Spleen (tissue), 13 donors: ENCODE measurements at places on chromosomes 6 and 20.

- DNase-seq, result no peak
Observed at GRCh38 chr6:56433119-56433518, 185.7 kb upstream of the COL21A1 start.

GRCh38 chr6:75246386-75246785 lies 2.8 kb upstream of the COX7A2 start:
- no peak for DNase-seq

DNA sequence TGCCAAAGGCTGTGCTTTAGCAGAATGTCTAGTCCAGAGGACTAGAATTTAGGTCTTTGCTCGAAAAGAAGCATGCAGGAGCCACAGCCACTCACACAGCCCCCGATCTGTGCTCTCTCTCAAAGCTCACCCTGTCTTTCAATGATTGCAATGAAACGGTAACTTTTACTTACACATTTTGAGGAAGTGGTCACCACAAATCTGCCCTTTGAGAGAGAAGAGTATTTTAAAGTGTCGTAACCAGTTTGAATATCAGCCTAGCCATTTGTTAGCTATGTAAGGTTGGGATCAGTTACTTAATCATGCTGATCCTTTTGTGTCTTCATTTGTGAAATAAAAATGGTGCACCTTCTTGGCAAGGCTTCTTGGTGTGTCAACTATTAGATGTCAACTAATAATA lies 209.0 kb downstream of the TFAP2A start:
- no peak for DNase-seq

DNA sequence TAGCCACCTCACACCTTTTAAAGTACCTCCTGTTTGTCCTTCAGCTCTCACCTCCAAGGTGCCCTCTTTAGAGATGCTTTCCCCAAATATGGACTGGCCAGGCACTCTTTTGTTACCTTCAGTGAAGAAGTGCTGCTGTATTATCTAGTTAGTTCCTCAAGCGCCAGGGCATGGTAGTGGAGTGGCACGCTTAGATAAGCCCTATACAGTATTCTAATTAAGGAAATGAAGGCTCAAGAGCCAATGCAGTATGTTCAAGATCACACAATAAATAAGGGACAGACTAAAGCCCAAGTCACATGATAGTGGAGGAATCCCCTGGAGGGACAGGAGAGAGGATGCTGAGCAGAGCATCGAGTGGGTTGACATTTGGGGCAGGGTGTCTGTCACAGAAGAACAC lies 28.5 kb upstream of the GFOD1 start:
- DNase-seq, result no peak

DNA sequence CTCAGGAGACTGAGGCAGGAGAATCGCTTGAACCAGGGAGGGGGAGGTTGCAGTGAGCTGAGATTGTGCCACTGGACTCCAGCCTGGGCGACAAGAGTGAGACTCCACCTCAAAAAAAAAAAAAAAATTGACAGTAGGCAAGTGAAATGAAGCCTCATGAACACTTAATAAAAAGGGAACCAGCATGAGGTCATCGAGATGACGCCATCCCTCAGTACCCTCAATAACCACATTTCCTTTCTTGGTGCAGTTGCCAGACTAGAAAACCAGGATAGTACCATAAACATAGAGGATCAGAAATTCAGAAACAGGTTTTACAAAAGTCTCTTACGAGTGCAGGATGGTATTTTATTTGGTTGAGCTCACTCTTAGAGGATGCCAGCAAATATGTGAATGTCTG lies 584.1 kb downstream of the MAFB start:
- no peak for DNase-seq

GRCh38 chr6:94414041-94414440 lies 994.7 kb upstream of the EPHA7 start:
- no peak for DNase-seq

DNA sequence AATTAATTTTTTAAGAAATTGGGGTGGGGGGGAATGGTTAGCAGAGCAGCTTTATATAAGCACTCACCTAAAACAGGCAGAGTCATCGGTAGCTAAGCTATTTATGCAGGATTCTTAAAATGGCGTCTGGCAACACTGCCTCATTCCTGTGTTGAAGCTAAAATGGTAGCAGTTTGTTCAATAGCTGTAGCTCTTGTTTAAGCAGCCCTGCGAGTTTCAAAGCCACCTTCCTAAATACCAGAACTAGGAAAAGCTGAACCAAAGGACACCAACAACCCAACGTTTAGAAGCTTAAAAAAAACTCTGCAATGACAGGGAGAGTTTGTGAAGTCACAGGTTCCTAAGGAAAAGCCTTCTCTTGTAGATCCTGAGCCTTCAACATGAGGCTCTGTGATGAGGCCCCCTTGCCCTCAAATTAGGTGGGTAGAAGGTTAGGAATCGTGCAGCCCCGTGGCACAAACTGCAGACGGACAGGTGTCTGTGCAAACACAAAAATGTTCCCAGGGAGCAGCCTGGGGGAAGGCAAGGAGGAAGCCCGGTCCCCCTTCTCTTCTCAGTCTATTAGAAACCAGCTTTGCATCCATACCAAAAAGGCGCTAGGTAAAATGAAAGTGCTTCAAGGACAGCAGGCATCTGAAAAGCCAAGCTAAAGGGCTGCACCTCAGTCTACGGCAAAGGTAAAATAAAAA lies 4.7 kb downstream of the ZMYND8 start:
- peak; percentile 60 for DNase-seq

DNA sequence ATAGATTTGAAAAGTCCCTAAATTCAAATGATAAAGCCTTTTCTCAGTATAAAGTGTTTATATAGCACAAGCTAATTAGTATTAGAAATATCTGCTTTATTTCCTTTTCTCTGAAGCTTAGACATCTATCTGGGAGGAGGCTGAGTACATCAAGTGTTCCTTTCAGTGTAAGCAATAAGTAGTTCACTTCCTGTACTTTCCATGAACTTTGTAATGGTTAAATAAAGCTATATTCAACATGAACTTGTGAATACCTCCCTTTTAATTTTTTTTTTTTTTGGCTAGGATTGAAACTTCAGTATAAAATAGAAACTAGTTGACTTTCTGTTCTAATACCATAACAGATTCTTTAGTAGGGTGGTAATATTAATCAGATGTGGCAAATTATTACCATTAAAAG lies 190.9 kb downstream of the CENPW start:
- no peak for DNase-seq

DNA sequence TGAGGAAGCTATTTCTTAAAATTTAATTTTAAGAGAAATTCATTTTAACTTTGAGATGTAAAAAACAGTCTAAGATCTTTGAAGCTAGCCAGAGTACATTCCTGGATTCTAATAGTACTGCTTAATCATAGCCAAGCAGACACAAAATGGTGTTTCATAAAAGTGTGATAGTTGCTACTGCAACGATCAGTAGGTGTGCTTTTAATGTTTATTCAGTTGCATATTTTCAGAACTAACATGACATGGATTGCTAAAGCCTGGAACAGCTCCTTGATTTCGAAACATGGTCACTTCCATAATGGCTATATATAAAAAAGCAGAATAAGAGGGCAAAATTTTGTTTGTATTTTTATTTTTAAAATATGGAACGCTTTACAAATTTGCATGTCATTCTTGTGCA lies 35.5 kb downstream of the SESN1 start:
- DNase-seq, result no peak

DNA sequence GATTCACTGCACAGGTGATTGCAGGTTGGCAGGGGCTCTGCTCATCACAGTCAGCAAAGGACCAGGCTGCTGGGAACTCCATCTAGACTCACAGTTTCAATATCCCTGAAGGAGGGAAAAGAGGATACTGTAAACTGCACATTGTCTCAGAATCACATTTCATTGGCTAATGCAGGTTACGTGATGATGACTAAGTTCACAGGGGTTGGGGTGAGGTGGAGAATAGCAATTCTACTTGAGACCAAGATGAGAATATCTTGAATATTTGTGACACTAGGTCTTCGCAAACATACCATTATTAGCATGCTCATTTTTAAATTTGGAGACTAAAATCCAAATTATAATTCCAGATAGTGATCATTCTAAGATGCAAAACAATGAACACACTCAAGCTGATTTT lies 208.5 kb upstream of the CITED2 start:
- DNase-seq, result no peak

GRCh38 chr6:168163096-168163731 lies 84.2 kb upstream of the FRMD1 start:
- no peak for DNase-seq

GRCh38 chr6:30778001-30778635 lies 33.8 kb upstream of the IER3 start:
- DNase-seq, result no peak

DNA sequence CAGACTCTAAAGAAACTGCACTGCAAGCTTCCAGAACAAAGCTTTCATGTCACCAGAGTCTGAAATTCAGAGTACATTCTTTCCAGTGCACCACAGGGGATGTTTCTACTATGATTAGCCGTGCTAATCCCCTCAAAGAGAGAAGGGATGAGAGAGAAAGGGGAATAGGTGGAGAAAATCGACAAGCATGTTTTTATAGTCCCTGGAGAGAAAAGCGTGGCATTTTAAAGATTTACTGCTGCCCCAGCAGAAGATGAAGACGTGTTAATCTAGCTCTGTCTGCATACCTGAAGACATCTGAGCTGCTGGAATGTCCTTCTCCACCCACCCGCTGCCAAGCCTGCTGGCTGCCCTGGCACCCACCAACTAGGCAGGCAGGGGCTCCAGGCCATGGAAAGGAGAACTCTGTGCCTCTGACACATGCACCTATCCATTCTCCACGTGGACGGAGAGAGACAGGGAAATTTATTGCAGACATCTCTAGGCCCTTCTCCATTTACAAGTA lies 4.1 kb downstream of the MYLK4 start:
- DNase-seq, result no peak

DNA sequence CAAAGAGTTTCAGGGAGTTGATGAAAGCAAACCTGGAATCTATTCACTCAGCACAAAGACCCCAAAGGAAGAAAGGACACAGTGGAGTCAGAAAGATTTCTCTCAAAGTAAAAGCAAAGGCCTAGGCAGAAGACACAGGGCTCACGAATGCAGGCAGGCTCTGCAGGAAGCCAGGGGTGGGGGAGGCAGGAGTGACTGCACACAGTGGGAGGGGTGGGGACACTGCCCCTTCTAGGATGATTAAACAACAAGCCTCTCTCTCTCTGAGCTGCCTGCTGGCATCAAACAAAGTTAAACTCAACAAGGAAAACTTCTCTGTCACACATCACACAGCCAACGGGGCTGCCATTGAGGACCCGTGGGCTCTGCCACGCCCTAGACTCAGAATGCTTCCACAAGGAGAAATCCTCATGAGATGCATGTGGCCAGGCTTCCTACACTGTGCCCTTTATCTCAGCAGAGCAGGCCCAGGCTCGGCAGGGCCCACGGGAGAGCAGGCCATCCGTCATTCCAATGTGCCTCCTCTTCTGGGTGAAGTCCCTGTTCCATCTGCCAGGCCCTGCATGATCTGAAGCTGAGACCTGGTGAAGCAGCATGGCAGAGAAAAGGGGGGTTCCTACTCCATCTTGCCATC lies 70.1 kb downstream of the RAMACL start:
- no peak for DNase-seq

- DNase-seq, result no peak
Observed at GRCh38 chr6:3405679-3406078, 51.2 kb downstream of the SLC22A23 start.

GRCh38 chr20:20213526-20214121 lies 154.3 kb upstream of the INSM1 start:
- DNase-seq, result no peak

- DNase-seq, result no peak
Observed at GRCh38 chr6:127561660-127562059, 15.3 kb upstream of the C6orf58 start.

DNA sequence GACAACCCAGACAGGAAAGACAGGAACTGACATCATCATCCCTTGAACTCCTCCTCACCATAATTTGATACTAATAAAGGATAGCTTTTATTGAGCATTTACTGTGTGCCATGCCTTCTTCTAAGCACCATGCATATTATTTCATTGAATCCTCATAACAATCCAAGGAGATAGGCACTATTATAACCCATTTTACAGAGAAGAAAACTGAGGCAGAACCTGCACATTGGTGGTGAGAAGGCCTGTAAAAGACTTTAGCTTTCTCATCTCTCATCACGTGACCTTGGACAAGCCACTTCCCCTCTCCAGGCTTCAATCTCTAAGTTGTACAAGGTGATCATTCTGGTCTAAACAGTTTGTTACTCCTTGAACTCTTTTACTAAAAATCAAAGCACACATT lies 34.5 kb upstream of the PREX1 start:
- DNase-seq, result no peak

DNA sequence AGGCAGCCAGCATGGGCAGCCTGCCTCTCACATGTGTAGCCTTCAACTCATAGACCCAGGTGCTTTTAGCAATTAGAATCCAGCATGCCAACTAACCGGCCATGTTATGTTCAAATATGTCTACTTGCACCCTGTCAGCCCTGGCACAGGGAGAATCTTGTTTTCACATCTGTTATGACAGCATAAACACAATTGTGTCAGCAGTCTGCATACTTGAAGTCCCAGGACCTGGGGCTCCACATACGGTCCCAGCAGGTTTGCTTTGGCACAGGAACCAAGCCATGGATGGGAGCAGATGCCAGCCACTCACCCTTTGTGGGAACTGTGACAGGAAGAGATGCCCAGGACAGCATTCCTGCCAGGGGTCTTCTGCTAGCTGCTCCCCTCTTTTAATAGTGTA lies 67.2 kb upstream of the SYNDIG1 start:
- no peak for DNase-seq

- no peak for DNase-seq
Observed at GRCh38 chr6:162200041-162200440, 527.5 kb downstream of the PRKN start.

GRCh38 chr6:158283304-158283980 lies 28.8 kb upstream of the TULP4 start:
- no peak for DNase-seq

- DNase-seq, result peak; percentile 96
Observed at GRCh38 chr6:158817728-158818580, 1.2 kb downstream of the EZR start.

DNA sequence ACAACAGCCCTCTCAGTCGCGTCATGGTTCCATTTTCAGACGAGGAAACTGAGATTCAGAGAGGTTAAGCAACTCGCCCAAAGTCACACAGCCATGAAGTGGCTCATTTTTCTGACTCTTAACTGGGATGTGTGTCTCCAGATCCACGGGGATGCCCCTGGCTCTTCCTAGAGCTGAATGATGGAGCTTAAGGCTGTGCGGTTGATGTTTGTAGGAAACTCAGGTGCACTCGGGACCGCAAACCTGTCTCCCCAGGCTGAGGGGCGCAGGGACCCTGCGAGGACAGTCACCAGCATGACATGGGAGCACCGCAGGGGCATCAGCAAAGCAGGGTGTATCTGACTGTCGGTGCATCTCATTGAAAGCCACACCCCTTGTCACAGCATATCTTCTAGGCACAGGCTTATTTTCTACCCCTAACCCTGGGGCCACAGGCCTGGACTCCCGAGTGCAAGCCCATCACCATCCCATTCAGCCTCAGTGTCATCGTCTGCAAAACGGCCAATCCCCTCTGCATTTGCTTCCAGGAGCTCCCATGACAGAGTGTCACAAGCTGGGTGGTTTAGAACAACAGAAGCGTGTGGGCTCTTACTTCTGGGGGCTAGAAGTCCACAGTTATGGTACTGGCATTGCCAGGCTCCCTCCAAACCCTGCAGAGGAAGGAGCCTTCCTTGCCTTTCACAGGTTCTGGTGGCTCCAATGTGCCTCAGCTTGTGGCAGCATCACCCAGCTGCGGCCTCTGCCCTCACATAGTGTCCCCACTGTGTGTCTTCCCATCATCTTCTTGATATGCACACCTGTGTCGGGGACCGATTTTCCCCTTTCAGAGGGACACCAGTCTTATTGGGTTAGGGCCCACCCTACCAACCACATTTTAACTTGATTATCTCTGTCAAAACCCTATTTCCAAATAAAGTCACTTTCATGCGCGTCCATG lies 9.9 kb upstream of the ARHGAP40 start:
- DNase-seq, result no peak
